ENCODE measurements at places on chromosomes 7 and 10.

- peak; percentile 65 for DNase-seq
These were observed 95.0 kb downstream of the CNOT4 start for GRCh38 chr7:135414850-135415439.

DNA sequence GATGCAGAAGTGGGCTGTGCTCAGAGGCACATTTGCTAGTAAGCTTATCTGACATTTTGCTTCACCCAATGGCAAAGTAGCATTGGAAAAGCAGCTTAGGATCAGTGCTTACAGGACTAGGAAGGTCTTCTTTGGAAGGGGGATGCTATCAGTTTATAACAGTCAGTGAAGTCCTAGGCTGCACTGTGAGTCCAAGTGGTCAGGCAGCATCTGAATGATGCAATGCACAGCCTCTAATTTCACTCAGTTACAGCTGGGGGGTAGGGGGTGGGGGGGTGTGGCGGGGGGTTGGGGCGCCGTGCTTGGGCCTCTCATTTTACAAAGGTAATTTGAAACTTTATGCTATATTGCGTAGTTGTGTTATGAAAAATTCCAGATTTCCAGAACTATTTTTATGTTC lies 652.3 kb upstream of the MGMT start:
- DNase-seq: no peak

DNA sequence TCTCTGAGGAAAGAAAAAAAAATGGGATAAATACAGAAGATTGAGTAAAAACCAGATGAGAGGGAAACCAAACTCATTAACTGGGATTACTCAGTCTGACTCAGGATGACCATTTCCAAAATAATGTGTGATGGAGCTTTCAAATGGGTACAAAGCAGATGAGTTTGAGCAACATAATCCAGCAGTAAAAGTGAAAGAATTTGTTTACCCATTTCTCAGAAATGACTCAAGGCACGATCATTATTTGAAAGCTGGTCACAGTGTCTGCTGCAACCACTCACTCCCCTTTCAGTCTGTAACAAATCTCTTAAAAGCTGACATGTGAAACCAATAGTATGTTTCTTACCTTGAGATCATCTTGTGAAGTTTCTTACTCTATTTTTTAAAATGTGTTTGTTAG lies 104.7 kb upstream of the KLF14 start:
- peak; percentile 91 for DNase-seq

- no peak for DNase-seq
These were observed 79.9 kb downstream of the FZD1 start for GRCh38 chr7:91343996-91344629.

GRCh38 chr7:44824894-44825526 lies 22.9 kb downstream of the H2AZ2 start:
- DNase-seq: no peak

- DNase-seq: no peak
These were observed 147.6 kb downstream of the ARID5B start for GRCh38 chr10:62048919-62049623.

- DNase-seq: no peak
These were observed 117.1 kb upstream of the PODXL start for GRCh38 chr7:131673576-131673975.

DNA sequence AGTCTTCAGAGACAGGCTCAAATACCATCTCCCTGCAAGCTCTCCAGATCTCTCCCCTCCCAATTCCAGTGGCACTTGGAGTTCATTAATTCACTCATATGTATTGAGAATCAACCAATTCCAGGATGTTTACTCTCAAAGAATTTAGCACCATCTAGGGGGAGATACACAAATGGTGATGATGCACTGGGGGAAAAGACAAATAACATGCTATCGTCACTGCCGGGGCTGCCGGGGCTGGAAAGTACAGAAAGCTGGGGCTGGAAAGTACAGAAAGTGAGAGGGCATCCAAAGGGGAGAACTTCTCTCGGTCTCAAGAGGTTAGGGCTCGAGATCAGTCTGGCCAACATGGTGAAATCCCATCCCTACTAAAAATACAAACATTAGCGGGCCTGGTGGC lies 118.7 kb downstream of the MKX start:
- DNase-seq: no peak
